Heart right ventricle (tissue), 16 donors: ENCODE measurements at places on chromosomes 3 and 15. TPM values are rescaled to one million over a fixed set of nuclear protein-coding genes. Genes with fewer than 3 reads are reported as not detected.

The SRPRB gene
- 28.0 TPM for total RNA-seq

The KLHL25 gene
- total RNA-seq: 3.2 TPM

The SPSB4 gene
- total RNA-seq: 3.8 TPM

The LRRN1 gene
- total RNA-seq: 0.12 TPM

- DNase-seq: peak; percentile 74
These were observed 98.0 kb upstream of the TLE3 start for GRCh38 chr15:70195587-70196305.

GRCh38 chr15:71698030-71698429 lies 112.3 kb upstream of the NR2E3 start:
- DNase-seq: no peak

DNA sequence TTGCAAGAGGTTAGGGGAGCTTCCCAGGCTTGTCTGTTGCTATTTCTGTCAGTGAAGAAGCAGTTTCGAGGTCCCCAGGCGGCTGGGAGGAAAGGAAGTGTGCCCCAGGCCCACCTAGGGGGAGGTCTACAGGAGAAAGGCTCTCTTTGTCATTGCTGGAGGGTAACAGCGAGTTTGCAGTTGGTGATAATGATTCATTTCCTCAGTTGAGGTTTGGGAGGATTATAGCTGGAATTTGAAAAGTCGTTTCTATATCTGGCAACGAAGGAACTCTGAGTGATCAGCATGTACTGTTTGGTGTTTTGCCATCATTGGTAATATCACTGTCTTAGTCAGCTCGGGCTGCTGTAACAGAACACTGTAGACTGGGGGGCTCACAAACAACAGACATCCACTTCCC lies 65.5 kb upstream of the UBE3A start:
- no peak for DNase-seq

DNA sequence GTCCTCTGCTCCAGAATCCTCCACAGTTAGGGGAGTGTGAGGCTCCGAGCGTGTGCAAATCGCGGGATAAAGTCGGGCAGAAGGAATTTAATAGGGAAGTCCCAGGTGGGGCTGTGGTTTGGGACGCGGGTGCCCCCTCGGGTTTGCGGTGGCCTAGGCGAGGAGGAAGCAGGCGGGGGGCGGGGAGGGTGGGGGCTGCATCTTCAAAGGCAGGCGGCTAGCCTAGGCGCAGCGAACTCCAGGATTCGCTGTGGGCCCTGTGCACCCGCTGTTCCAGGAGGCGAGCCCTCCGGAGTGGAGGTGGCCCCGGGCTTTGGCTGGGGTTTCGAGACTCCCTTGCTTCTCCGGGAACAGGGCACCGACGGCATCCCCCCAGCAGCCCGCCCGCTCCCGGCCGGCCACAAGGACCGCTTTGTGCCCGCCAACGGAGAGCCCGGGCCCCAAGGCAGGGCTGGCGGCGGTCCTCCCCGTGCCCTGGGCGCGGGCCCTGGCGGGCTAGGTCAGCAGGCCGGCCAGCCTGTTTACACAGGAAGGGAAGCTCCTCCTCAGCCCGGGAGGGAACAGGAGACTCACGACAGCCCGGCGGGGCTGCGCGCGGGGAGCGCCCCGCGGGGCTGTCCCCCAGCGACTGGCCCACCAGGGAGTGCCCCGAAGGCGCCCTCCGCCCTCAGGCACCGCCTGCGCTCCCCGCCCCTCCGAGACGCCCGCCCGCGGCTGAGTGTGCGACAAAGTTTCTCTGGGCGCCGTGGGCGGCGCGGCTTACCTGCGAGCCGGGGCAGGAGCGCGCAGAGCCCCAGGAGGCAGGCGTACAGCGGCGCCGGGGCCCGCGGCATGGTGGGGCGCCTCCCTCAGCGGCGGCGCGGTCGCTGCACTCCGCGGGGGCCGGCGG lies 753 bp downstream of the ITGB5 start:
- peak; percentile 35 for DNase-seq

DNA sequence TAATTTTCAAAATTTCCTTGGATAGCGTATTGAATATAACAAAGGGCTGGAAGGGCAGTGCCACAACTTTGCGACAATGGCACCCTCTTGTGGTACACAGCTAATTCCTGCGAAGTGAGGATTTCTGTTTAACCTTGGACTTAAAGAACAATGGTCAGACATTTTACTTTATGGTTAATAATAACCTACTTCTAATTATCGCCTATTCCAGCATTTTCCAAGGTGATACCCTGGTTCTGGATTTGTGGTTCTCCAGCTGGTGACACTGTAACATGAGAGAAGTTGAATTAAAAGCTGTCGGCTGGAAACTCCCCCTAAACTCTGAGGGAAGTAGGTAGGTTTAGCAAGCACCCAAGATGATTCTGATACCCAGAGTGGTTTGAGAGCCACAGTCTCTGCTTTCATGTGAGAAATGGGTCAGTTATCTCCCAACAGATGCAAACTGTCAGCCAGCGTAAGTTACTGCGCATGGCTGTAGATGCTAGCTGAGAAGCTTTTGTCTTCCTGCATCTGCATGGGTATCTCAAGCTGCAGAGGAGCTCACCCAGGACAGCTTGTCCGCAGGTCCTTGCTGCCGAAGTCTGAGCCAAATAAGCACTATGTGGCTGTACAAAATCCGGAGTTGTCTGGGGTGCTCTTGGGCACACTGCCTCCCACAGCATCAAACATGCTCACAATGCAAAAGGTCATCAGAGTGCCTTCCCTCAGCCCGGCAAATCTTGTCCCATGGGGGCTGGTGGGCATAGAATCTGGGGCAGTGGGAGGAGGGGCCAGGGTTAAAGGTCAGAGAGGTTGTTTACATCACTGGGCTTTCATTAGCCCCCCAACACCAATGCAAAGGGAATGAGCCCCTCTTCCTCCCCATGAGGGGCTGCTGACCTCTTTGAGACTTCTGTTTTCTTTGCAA lies 6.6 kb upstream of the CHSY1 start:
- DNase-seq: peak; percentile 75

- DNase-seq: no peak
These were observed 54.5 kb upstream of the ACKR4 start for GRCh38 chr3:132542577-132542976.

- no peak for DNase-seq
These were observed 236.5 kb downstream of the RSL24D1 start for GRCh38 chr15:54960266-54960665.

DNA sequence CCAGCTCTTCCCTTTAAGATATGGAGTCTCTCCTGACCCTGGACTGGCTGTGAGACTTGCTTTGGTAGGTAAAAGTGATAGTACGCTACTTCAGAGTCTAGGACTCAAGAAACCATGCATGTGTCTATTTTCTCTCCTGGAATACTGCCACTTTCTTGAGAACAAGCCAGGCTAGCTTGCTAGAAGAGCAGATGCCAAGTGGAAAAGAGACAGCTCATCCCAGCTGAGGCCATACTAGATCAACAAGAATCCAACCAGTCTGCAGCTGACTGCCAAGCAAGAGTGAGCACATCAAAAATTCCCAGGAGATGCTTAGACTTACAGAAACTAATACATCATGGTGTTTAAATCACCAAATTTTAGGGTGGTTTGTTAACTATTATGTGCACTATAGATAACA lies 208.3 kb upstream of the RBMS3 start:
- DNase-seq: no peak

DNA sequence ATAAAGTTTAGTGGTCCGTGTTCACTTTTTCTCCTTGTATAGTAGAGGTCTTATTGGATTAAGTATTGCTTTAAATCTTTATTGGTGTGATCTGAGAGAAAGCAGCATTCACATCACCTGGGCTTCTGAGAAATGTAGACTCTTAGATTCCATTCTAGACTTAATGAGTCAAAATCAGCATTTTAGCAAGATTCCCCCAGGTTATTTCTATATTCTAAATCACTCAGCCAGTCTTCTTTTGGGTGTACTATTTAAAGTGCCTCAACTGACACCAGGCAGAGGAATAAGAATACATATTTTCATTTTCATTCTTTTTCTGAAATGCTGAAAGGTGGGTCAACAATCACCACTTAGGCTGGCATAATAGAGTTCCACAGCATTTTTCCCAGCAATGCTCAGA lies 481.7 kb downstream of the TUSC7 start:
- DNase-seq: no peak

DNA sequence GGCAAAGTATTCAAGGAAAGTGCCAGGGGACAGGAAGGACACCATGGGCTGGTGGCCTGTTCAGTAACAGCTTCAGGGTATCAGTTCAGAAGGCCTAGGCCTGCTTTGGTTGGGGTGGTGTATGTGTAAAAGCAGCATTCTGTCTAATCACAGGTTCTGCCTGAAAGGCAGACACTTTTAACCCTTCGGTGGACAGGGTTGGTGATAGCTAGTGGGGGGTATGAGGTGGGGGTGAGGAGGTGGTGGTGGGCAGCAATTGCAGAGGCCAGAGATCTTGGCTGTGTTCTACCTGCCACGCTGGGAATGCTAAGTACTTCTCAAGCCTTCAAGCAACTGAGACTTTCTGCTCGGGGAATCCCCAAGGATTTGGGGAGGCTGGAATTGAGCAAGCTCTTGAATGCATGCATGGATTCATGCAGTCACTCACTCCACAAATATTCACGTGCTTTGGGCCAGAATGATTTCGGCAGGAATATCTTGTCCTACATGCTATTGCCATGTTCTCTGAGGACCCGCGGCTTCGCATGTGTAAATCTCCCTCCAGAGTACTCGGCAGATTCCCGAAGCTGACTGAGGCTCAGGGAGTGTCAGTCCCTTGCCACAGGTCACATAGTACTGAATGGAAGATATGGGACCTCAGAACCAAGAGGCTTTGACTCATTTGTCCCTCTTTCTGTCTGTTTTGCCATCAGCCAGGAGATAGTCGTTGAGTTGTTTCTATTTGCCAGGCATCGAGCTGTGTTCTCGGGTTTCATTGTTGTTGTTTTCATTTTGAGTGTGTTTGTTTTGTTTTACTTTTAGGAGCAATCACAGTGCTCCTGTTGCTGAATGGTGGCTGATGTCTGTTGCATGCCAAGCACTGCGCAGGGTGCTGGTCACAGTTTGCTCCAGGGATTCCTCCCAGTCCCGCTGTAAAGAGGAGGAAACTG lies 65.5 kb downstream of the SMAD3 start:
- DNase-seq: no peak

DNA sequence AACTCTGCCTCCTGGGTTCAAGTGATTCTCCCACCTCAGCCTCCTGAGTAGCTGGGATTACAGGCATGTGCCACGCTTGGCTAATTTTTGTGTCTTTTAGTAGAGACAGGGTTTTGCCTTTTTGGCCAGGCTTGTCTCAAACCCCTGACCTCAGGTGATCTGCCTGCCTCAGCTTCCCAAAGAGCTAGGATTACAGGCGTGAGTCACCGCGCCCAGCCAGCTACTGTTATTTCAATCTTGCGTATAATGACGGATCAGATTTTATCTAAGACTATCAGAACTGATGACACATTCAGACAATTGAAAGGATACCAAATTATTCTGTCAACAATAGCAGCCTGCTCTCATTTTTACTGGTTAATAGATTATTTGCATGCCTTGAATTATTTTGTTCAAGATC lies 612.2 kb downstream of the ZIC1 start:
- DNase-seq: no peak
